HCEC 1CT (cell line): ENCODE measurements at places on chromosomes 7 and 10.
A peak's percentile ranks its signal among the peaks of the same experiment; 100 is the strongest.

- no peak for DNase-seq
These were observed 86.4 kb downstream of the PRPF18 start for GRCh38 chr10:13673156-13673555.

DNA sequence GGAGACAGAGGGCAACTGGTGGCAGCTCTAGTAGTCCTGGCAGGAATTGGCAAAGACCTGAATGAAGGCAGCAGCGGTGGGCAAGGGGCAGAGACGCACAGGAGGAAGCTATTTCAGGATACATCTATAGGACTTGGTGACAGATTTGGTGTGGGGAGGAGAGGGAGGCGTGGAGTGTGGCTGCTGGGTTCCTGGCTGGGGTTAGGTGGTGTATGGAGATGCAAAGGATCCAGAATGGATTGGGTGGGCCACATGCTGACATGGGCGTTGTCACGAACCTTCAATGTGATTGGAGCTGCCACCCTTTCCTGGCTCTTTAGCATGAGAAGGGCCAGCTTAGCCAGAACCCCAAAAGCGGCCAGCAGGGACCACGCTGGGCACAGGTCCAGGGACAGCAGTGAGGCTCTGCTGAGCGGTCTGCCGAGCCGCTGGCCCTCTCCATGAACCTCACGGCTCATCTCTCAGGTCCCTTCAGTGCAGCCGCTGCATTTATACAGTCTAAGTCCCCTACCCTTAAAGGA is 10.2 kb upstream of the ADCY1 start:
- DNase-seq: no peak

- DNase-seq: no peak
These were observed 186.0 kb downstream of the MYOF start for GRCh38 chr10:93296151-93296550.

- DNase-seq: no peak
These were observed 26.3 kb upstream of the SH3PXD2A start for GRCh38 chr10:103881416-103882284.

DNA sequence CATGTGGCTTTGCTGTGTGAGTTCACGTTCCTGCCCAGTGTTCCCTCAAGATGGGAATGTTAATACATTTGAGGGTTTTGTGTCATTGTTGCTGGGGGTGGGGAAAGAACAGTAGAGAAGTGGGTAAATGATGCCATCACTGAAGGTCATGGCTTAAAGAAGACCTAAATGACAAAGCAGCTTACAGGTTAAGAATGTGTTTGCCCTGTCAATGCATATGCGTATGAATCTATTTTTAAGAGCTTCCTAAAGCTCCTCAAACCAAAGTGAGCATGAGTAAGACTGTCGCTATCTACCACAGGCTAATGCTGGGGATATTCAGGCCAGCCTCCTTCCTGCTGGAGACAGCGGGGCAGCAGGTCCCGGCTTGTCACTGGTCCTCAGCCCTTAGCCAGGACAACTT is 162.9 kb downstream of the CREB5 start:
- DNase-seq: peak; percentile 6

- DNase-seq: no peak
These were observed 43.7 kb downstream of the ELFN1 start for GRCh38 chr7:1713502-1714484.

DNA sequence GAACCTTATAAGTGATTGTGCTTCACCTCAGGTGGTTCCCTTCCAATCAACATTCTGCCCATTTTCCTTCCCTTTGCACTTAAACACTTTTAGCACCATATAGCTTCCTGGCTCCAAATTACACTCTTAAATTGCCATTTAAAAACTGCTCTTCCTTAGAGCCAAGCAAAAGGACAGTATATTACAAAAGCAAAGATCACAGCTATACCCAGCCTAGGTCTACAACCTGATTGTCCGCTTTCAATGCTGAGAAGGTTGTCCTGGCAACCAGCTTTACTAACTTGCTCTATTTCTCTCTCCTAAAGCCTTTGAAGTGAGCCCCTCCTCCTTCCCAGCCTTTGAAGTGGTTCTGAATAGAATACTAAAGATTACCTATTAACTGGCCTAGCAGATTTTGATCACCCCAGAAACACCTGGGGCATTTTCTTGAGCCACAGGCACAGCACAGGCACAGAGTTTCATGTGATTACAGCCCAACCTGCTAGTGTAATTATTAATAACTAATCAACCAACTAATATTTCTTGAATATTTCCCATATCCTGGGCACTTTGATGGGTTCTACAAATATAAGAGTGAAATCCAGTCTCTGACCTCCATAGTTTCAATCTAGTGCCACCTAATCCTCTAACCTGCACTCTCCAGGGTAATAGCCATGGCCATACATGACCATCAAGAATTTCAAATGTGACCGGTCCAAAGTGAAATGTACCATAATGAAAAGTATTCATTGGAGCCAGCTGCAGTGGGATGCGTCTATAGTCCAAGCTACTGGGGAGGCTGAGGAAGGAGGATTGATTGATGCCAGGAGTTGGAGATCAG is 63.6 kb upstream of the TRIM24 start:
- DNase-seq: no peak

DNA sequence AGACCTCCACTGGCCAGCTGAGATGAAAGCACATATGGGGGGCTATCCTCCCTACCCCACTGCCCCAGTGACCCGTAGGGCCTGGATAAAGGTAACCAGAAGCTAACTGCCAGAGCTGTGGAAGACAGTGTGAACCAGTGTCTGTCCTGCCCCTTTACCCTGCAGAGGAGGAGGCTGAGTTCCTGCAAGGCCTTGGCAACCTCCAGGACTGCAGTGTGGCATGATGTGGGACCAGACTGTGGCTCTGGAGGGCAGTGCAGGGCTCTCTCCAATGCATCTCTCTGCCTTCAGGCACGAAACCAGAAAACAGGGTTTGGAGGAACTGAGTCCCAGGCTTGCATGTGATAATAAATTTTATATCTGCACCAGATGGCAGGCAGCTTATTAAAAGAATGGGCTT is 93.1 kb downstream of the EPC1 start:
- no peak for DNase-seq

DNA sequence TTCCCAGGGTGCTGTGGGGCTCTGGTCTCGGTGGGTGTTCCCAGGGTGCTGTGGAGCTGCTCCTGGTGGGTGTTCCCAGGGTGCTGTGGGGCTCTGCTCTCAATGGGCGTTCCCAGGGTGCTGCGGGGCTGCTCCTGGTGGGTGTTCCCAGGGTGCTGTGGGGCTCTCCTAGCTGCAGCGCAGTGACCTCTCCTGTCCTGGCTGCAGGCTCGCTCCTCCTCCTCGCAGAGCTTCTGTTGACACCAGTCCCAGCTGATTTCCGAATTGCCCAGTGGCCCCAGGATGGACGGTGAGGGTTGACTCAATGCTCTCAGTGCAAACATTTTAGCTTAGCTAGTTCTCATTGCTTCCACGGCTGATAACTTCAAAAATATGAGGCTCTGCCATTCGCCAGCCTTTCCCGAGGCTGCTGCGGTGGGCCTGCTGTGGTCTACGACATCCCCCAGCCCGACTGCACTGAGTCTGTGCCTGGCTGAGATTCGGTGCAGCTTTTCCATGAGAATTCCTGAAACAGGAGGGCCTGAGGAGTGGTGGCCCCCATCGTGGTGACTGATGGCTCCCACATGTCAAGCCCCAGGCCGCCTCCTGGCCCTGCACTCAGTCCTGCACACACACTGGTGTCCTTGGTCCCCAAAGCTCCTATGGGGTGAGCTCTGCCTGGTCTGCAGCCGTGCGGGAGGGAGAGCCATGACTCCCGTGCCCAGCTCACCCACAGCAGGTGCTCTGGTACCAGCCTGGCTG is 58.3 kb upstream of the NKX6-2 start:
- DNase-seq: no peak

- no peak for DNase-seq
These were observed 574 bp downstream of the MARCHF5 start for GRCh38 chr10:92291616-92291865.

DNA sequence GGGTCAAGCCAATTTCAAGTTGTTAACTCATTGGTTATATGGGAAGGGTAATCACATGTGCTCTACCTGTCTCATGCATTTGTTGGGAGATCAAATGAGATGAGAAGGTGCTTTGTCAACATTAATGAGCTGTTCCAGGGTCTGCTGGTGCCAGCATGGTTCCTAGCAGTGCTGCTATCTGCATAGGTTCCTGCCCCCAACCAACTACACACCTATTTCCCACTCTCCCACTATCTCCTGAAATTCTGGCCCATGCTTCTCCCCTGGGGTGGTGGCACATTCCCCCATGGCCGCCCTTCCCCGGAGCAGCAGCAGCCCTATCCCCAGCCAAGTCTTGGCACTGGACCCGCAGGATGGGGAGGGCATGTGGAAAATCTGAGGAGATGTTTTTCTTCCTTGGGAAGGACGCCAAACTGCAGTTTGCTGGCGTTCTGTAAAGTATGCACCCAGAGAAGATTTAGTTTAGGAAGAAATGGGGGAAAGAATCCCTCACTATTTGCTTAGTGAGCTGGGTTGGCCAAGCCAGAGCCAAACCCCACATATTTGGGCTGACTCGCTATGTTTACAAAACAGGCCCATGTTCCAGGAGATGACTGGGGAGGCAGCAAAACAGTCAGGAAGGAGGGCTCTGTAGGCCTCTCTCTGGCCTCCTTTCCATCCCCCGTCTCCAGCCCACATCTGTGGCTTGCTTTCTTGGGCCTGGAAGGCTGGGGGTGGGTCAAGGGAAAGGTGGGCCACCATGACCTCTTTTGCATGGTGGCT is 42.5 kb downstream of the PPP1R3C start:
- peak; percentile 73 for DNase-seq

DNA sequence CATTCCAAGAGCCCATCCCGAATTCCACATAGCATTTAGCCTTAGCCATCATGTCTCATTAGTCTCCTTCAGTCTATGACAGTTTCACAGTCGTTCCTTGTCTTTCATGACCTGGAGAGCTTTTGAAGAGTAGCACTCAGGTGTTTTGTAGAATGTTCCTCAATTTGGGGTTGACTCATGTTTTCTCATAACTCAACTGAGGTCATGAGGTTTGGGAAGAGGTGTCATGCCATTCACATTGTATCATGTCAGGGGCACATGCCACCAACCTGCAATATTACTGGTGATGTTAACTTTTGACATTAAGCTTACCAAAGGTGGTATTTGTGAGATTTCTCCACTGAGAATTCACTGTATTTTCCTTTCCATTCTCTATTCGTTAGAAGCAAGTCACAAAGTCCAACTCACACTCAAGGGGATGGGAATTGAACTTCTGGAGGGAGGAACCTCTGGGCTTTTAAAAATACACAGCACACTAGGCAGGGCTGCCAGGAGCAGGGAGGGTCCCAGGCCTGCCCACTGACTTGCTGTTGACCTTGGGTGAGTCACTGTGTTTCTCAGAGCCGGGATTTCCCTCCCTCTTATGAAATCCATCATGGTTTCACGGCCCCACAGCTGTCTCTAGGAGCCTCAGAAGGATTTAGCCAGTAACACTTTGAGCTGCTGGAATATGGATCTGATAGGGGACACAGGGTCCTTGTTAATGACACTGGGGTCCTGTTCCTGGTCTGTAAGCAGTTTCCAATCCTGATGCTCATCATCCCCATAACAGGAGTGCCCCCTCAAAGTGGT is 74.4 kb upstream of the TCF7L2 start:
- DNase-seq: peak; percentile 70

DNA sequence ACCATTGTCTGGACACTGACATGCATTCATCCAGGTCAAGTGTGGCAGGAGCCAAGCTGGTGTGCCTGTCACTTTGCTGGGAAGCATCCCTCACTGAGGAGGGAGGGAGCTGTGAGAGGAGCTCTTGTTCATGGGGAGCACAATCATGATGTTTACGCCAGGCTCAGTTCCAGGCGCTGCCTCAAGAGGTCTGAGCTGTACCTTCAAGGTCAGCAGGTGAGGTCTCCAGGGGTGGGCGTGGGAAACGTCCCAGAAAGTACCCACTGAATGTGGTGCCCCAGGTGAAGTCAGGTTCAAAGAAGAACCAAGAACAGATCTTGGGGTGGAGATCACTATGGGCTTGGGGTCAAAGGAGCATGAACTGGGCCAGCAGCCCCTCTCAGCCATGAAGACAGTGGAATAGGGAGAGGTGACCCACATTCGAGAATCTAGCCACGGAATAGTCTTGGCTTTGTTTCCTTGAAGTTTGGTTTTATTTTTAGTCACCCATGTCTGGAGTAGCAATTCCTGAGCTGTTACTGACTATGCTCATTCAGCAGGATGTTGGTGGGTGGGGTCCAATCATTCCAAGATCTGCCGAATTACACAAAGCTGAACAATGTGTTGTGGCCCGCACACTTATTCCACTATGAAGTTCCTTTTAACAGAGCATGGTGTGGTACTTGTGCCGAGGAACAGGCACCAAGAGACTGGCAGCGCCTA is 29.3 kb downstream of the NPS start:
- no peak for DNase-seq

DNA sequence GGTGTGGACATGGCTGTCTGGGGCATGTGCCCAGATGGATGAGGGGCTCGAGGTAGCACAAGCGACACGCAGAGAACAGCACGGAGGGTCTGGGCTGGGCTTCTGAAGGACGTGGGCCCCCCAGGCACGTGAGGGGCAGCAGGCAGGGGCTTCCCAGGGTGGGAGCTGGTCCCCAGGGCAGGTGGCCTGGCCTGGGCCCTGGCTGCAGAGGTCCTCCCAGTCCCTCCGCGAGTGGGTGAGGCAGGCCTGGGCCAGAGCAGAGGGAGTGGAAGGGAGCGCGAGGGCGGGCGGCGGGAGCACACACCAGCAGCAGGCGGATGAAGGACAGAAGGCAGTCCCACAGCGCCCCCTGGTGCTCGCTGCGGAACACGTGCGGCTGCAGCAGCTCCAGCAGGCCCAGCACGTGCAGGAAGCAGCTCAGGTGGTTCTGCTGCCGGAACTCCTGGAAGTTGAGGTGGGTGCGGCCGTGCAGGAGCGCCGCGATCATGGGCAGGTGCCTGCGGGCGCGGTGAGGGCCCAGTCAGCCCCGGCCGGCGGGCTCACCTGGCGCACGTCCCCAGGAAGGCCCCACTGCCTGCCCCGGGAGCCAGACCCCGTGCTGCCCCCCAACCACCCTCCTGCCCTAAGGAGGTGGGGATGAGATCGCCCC is 14.7 kb upstream of the MICALL2 start:
- peak; percentile 72 for DNase-seq

DNA sequence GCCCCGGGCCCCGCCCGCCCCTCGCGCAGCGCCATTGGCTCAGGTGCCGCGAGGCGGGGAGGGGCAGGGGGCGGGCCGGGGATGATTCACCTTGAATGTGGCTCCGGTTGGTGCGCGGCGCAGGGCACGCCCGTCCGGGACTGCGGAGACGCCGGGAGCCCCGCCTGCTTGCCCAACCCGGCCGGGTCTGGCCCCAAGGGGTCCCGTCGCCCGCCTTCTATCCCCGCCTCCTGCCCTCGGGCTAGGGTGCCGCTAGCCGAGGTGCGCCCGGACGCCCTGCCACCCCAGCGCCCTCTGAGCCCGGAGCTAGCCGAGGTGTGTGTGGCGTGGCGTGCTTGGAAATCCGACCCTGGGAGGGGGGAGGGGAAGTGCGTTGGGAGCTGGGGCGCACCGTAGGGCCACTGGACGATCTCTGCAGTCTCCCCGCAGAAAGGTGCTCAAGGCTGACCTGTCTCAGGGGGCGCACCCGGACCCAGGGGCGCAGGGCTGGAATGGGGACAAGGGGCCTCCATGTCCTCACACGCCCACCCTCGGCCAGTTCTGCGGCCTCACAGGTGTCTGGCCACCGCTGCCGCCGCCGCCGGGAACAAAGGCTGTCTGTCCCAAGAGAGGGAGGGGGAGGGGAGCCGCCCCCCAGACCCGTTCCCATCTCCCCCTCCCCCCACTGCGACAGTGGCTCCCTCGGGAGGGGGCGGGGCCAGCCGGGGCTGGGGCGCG is 168.9 kb downstream of the NRF1 start:
- no peak for DNase-seq

GRCh38 chr7:98930921-98931320 is 52.6 kb downstream of the TRRAP start:
- DNase-seq: no peak

- DNase-seq: no peak
These were observed 22.5 kb downstream of the PRTFDC1 start for GRCh38 chr10:24929904-24930303.

GRCh38 chr7:90900628-90901356 is 304.7 kb downstream of the CDK14 start:
- DNase-seq: no peak
